ENCODE measurements at places on chromosomes 6 and 20.
A peak's percentile ranks its signal among the peaks of the same experiment; 100 is the strongest.

DNA sequence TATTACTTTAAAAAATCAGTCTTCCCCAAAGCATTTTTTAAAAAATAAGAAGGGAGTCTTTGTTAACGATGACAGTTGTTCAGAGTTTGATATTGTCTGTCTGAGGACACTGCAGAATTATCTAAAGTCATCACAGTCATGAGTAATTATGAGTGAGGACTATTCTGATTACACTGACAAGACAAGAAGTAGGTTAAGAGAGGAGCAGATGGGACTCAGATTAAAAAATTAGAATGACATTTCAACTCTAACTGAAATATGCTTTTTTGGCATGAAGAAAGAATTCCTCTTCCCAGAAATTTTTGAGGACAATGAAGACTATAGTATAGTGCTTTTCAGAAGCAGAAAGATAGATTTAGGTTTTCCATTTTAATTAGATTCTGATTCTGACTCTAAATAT lies 456.5 kb downstream of the EPHA7 start:
- DNase-seq: no peak

DNA sequence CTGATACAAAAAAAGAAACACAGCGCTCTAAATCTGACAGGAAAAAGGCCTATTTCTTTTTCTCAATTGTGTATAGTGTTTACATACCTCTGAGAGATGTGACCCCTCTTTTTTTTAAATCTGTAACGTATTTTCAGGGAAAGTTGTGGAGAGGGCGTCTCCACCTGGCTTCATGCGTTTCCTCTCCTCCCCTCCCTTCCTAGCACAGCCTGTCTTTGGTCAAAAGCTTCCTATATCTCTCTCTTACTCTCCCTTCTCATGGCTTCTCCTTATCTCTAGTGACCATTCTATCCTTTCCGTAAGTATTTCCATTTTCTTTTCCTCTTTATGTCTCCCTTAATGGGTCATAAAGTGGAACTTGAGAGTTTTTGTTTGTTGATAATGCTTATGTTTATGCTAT lies 458.9 kb downstream of the HACE1 start:
- DNase-seq: no peak

DNA sequence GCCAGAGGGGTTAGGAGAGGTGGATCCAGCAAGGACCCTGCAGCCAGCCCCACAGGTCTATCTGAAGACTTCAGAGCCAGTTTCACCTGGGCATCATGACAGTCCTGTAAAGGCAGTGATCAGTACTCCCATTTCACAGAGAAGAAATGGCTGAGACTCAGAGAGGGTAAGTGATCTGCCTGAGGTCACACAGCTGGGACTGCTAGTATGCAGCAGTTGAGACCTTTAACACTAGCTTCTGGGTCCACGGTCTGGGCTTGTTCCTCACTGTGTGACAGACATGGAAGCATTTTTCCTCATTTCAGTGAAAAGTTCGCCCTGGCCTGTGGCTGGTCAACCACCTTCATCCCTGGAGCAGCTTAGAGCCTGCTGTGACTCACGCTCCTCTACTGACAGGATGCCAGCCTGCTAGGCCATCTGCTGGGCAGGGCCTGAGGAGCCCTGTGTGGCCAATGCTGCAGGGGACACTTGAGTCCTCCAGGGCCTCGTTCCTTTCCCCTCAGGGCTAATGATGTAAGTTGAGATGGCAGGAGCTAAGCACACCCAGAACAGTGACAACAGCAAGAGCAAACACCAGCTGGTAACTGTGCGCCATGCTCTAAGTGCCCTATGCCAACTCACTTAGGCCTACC lies 192.0 kb downstream of the LRFN2 start:
- no peak for DNase-seq

GRCh38 chr6:12605888-12606345 lies 110.7 kb upstream of the PHACTR1 start:
- peak; percentile 37 for DNase-seq

- DNase-seq: no peak
These were observed 39.6 kb upstream of the OGFRL1 start for GRCh38 chr6:71248878-71249544.

- DNase-seq: no peak
These were observed 6.5 kb downstream of the BTN2A2 start for GRCh38 chr6:26389349-26389894.

GRCh38 chr20:50017160-50017559 lies 34.4 kb downstream of the SNAI1 start:
- DNase-seq: no peak

- no peak for DNase-seq
These were observed 111.8 kb upstream of the CENPW start for GRCh38 chr6:126227833-126228702.

GRCh38 chr6:132400883-132401617 lies at the start of gene MOXD1:
Gene MOXD1, minus strand, starts transcription at chr6:132401475. Its CDS starts 49 bp downstream, at chr6:132401426.
- no peak for DNase-seq

DNA sequence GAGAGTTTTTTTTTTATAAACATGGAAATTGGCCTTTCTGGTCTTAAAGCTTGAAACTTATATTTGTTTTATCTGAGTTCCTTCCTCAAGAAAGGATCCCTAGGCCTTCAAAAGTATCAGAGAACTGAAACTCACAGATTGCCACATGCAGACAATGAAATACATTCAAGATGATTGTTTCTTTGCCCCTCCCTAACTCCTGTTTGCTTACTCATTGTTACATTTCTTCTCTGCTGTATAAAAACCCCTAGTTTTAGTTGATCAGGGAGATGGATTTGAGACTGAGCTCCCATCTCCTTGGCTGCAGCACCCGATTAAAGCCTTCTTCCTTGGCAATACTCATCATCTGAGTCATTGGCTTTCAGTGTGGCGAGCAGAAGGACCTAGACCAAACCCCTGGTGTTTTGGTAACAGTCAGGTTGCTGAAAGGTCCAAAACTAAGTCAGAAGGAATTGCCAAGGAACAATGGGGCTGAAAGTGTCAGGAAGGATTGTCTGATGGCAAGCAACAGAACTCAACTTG lies 132.3 kb upstream of the SULF2 start:
- no peak for DNase-seq

DNA sequence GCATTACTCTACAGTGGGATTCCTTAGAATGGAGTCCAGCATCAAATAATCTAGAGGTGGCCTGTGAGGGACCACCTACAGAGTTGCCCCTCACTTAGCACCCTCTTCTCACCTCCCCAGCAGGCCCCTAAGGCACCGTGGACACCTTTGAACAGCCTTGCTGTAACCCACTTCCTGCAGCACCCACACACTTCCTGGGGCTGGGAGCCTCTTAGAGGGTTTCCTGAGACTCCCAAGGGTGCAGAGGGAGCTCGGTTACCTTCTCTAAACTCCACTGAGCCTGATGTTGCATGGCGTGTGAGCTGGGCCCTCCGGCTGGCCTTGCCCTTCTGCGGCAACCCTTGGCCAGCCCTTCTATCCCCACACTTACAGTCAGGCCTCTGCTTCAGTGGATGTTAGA lies 7.3 kb upstream of the SIRPG start:
- DNase-seq: peak; percentile 63

DNA sequence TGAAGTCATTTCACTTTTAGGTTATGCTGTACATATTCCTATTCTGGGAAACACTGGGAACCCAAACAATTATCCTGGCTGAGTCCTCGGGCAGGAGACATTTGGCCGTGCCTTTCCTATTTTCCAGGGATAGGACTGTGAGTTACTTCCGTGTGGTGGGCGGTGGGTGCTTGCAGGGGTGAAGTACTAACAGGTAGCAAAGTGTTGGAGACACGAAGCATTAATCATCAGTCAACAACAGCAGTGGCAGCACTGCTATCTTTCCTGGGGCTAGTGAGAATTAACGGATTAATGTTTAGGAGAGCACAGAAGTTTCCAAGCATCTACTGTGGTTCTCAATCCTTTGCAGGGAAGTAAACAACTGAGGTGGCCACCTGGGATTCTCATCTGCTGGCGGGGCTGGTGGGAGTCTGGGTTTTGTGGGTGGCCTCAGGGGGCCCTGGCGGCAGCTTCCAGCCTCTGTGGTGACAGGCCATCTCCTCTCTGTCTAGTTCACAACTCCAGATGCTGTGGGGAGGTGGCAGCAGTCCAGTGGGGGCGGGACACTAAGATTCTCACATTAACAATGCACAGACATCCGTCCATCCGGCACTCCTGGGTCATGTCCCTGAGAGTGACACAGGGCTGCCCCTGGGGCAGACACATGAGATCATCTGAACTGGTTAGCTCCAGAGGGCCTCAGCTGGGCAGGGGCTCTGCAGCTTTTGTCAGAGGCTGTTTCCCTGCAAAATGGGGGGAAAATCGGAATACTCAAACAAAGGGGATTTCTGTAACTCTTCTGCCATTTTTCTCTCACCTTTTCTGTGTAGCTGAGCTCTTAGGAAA lies 90.9 kb downstream of the GJA10 start:
- no peak for DNase-seq

DNA sequence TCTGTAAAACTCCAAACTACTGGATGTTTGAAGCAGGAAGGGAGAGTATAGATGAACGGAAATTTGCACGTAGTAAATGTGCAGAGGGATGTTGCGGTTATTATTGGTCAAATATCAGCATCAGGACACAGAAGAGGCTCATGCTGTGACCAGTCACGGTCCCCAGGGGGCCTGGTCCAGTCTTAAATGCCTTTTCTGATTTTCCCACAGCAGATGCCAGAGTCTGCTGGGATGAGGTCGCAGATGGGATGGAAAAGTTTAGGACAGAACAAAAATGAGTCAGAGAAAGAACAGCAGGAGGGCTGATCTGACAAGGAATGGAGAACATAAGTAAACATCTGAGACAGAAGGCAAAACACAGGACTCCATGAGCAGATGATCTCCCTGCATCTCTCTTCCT lies 11.7 kb upstream of the SIRPG start:
- no peak for DNase-seq

- peak; percentile 19 for DNase-seq
These were observed 42.8 kb upstream of the DYNLRB1 start for GRCh38 chr20:34473262-34473883.

DNA sequence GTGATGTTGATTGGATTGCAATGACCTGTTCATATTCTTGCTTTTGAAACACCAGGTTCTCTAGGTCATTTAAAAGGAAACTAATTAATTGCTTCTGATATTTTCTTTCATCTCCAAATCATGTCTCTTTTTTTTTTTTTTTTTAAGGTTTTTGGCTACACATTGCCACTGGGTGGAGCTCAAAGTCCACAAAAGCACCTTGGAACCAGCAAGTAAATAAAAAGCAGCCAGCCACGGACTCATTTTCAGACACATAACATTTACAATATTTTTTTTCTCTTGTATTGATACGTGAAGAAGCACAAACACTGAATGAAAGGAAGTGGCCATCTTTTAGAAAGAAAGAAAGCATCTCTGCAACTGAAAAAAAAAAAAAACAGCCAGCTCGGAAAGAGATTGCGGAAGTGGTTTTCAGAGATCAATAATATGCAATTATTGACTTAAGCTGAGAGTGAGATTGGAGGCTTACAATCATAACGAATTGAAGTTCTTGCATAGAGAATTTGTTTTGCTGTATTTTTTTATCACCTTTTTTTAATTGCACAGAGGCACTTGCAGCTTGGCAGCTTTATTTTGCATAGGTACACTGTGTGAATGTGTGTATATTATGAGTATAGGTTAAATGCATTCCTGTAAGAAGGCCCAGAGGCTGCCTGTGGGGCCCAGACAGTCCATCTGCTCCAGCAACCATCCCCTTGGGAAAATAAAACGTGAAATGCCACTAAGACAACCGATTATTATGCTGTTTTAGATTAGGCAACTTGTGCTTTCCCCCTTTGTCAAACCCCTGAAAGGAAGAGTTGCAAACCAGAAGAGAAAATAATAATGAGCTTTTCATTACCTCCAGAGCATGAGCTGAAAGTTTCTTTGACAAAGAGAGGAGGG lies 28.2 kb downstream of the CGA start:
- peak; percentile 41 for DNase-seq

DNA sequence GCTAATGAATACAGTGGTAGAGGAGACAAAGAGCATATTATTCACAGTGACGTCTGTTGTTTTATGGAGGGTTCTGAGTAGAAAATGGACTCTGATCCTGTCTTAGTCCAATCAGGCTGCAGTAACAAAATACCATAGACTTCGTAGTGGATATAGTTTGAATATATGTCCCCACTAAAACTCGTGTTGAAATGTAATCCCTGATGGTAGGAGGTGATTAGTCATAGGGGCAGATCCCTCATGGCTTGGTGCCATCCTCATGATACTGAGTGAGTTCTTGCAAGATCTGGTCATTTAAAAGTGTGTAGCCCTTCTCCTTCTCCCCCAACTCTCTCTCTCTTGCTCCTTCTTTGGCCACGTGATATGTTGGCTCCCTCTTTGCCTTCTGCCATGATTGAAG lies 82.5 kb downstream of the CD83 start:
- no peak for DNase-seq

DNA sequence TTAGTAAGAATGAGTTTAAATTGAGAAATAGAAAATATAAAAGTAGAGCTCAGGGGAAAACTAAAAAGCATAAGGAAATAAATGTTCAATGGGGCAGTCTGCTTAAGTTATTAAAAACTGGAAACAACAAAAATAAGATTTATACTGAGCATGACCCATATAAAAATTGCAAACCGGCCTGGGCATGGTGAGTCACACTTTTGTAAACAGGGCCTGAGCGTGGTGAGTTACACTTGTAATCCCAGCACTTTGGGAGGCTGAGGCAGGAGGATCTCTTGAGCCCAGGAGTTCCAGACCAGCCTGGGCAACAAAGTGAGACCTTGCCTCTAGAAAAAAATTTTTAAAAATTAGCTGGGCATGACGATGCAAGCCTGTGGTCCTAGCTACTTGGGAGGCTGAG lies 74.6 kb downstream of the TMEM244 start:
- DNase-seq: no peak

- peak; percentile 72 for DNase-seq
These were observed 39.7 kb upstream of the TULP1 start for GRCh38 chr6:35552285-35552917.

- no peak for DNase-seq
These were observed 42.6 kb upstream of the ZNFX1 start for GRCh38 chr20:49320460-49320859.

- no peak for DNase-seq
These were observed at the start of gene C6orf141 for GRCh38 chr6:49550492-49551077. Gene C6orf141, plus strand, starts transcription at chr6:49550668. Its CDS starts 125 bp downstream, at chr6:49550793.

GRCh38 chr6:75758061-75758460 lies 9.0 kb downstream of the MYO6 start:
- DNase-seq: no peak

- no peak for DNase-seq
These were observed 44.9 kb upstream of the MTRF1L start for GRCh38 chr6:153047386-153047785.

- no peak for DNase-seq
These were observed 70.5 kb upstream of the SLCO4A1 start for GRCh38 chr20:62571669-62572344.

All from CD4-positive, alpha-beta T cell treated with Interleukin-12 subunit alpha and Interleukin-12 subunit beta, for 1 hour (primary cell).